ENCODE measurements at places on chromosomes 3 and 15.

DNA sequence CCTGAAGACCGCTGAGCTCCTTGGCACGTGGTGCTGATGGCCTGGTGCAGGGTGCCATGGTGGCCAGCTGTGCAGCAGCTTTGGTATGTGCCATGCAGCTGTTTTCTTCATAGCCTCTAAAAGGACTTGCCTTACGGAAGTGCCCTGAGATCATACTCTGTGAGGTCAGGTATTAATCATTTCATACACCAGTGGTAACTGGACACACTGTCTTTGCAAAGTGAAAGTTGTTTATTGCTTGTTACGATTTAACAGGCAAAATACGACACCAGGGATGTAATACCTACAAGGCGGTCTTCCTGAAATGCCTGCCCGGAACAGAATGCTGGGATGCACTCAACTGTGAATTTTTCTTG lies 184.6 kb downstream of the ATP10A start:
- no peak for DNase-seq

GRCh38 chr15:23616536-23616935 lies 31.1 kb downstream of the MAGEL2 start:
- DNase-seq = no peak

DNA sequence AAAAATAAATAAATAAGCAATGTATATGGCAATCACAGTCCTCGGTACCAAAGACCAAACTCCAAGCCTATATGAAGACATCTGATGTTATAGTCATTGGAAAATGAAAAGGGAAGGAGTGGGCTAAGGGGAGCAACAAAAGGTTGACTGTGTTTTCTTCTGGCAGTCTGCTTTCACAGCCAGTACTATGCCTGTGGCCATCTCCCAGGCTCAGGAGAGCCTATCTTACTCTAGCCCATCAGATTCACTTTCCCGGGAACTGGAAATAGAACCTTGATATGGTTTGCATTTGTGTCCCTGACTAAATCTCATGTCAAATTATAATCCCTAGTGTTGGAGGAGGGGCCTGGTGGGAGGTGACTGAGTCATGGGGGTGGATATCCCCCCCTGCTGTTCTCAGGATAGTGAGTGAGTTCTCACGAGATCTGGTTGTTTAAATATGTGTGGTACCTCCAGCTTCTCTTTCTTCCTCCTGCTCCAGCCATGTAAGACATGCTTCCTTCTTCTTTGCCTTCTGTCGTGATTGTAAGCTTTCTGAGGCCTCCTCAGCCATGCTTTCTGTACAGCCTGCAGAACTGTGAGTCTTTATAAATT lies 105.3 kb downstream of the PLCH1 start:
- DNase-seq = no peak

GRCh38 chr15:100373942-100374341 lies 32.2 kb upstream of the ADAMTS17 start:
- no peak for DNase-seq

GRCh38 chr15:95086531-95087252 lies 855.3 kb downstream of the MCTP2 start:
- DNase-seq = no peak

GRCh38 chr3:66196633-66197032 lies 24.2 kb upstream of the SLC25A26 start:
- DNase-seq = no peak

GRCh38 chr3:191141728-191142127 lies 57.3 kb upstream of the OSTN start:
- DNase-seq = no peak

DNA sequence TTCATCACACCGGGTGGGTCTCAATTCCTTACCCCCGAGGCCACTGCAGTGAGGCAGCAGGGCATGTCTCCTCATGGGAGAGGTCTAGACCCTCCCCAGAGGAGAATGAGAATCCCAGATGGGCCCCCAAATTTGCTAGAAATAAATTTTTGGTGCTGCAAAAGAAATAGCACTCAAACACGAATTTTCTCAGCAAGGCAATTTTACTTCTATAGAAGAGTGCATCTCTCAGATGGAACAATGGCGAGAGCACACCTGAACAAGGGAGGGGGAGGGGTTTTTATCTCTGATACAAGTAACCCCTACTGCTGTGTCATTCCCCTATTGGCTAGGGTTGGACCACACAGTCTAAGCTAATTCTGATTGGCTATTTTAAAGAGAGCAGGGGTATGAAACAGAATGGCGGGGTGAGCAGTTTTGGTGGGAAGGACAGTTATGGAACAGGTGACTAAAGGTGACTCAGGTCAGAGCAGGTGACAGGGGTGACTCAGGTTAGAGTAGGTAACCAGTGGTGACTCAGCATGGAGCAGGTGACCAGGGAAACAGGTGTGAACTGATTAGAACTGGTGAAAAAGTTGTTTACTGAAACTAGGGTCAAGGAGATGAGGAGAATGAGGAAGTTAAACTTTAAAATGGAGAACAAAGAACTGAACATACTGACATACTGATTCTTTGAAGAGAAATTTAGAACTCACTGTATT lies 93.0 kb upstream of the WNT7A start:
- no peak for DNase-seq

Data from activated CD8-positive, alpha-beta memory T cell treated with anti-CD3 and anti-CD28 coated beads for 4 hours (primary cell).